ENCODE measurements at places on chromosomes 16 and 17.

GRCh38 chr17:72175263-72175662, 54.4 kb downstream of the SOX9 start:
- no peak for DNase-seq

DNA sequence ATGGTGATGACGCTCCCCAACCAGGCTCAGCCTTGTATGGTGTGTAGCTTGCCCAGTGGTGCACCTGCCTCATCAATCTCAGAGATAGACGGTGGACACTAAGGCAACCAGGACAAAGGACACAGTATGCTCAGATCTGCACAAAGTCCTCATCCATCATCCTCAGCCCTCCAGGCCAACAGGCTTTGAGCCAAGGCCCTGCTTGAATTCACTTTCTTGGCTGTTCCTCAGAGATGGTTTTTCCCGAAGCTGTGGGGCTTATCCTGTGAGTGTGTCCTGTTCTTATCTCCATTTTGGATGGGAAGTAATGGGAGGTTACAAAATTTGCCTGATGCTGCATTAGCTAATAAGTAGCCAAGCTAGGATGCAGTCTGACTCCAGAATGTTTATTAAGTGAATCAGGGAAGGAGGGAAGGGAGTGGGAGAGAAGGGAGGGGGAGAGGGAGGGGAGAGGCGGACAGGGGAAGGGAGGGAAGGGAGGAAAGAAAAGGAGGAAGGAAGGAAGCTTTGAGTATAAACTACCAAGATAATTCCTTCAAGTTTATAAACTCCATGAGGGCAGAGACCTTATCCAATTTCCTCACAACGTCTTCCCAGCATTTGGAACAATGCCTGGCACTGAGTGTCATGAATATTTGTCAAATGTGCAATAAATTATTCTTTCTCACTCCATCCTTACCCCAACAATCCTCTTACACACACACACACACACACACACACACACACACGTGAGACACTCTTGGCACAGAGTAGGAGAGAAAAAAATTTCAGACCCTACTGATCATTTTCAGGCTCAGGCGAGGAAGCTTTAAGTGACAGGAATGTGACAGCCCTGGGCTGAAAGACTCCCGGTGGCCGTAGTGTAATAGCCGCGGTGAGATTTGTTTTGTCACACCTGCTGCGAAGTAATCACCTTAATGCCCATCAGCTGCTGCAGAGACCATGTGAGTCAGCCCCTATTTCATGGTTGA, 84.3 kb downstream of the BMERB1 start:
- no peak for DNase-seq

- DNase-seq, result peak; percentile 54
Observed at GRCh38 chr16:80938004-80938878, 68.4 kb downstream of the CMC2 start.

GRCh38 chr17:71899317-71899716, 221.5 kb upstream of the SOX9 start:
- DNase-seq, result no peak

GRCh38 chr16:743794-744500, 3.1 kb upstream of the CIAO3 start:
- no peak for DNase-seq

GRCh38 chr16:14356064-14356463, 274.0 kb downstream of the PARN start:
- DNase-seq, result no peak

GRCh38 chr17:11241611-11242226, 706 bp downstream of the SHISA6 start:
- peak; percentile 63 for DNase-seq

GRCh38 chr17:14048169-14048568, 21.1 kb upstream of the COX10 start:
- no peak for DNase-seq

DNA sequence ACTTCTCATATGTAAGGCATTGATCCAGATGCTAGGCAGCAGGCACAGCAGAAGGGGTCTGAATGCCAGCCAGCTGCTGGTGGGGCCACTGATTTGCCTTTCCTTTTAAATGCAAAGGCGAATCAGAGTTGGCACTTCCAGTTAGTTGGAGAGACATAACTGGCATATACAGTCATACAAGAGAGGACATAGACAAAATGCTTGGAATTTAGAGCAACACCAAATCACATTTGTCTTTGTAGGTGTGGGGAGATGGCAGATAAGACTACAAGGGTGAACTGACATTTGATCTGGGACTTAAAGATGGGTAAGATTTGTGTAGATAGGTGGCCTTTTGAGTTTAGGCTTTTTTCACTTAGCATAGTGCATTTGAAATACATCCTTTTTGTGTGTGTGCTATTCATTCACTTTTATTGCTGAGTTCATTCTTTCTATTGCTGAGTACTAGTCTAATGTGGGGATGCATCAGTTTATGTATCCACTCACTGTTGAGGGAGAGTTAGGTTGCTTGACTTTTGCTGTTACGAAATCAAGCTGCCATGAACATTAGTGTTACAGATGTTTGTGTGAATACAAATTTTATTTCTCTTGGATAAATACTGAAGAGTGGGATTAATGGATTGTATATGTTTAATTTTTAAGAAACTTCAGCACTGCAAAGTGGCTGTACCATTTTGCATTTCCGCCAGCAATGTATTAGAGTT, 74.1 kb downstream of the SPECC1 start:
- no peak for DNase-seq

GRCh38 chr17:76631821-76632565, 11.6 kb downstream of the ST6GALNAC1 start:
- no peak for DNase-seq

DNA sequence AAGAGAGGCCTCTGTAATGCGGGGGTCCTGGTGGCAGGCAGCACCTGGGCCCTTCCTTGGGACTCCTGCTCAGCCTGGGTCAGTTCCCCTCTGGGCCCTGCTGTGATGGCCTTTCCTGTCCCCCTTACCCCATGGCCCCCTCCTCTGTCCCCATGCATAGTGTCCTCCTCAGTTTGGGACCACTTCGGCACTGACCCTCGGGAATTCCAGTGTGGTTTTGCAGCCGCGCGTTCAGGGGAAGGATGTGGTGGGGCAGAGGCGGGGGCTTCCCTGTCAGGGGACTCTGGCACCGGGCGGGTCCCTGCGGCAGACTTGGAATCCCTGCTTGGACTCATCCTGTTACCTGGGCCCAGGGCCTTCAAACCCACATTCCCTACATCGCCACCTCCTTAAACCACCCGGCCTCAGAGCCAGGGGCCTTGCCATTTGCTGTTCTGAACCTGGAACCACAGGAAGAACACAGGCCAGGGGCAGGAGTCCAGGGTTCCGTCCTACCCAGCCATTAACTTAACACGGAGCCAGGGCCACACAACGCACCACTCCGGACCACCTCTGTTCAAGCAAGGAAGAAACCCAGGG, 31.4 kb upstream of the EIF1 start:
- no peak for DNase-seq

Data from ecto neural progenitor cell (in vitro differentiated cells).